ENCODE measurements at places on chromosomes 4 and X.
A peak's percentile ranks its signal among the peaks of the same experiment; 100 is the strongest.

- no peak for DNase-seq
These were observed 398.5 kb downstream of the GPM6A start for GRCh38 chr4:175413561-175413960.

DNA sequence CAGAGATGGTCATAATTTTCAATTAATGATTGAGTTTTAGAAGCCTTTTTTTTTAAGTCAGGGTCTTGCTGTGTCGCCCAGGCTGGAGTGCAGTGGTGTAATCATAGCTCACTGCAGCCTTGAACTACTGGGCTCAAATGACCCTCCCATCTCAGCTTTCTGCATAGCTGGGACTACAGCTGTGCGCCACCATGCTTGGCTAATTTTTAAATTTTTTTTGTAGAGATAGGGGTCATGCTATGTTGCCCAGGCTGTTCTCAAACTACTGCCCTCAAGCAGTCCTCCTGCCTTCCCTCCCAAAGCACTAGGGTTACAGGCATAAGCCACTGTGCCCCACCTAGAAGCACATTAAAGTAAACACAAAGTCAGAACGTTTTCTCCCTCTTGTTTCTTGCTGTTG is 51.7 kb downstream of the HTT-AS start:
- DNase-seq: no peak

GRCh38 chr4:177826973-177827372 is 384.7 kb upstream of the AGA start:
- no peak for DNase-seq

GRCh38 chrX:69318651-69319340 is 153.5 kb upstream of the PJA1 start:
- DNase-seq: no peak

GRCh38 chr4:168805341-168805740 is 204.7 kb downstream of the CBR4 start:
- DNase-seq: no peak

DNA sequence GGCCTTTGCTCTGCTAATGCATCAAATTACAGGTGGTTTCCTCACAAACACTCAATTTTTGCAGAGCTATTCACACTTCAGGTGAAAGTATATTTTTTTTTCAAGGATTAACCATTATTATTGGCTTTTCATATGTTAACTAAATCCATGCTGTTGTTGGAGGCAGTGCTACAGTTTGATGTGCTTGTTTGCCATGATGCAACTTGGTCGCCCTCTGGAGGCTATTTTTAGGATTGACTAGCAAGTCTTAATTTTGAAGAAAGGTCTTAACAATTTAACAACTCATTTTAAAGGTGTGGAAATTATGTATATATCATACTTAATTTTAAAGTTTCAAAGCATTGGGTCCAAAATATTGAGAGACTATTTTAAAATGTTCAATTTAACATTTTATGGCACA is 168.8 kb upstream of the FAM47A start:
- DNase-seq: no peak

DNA sequence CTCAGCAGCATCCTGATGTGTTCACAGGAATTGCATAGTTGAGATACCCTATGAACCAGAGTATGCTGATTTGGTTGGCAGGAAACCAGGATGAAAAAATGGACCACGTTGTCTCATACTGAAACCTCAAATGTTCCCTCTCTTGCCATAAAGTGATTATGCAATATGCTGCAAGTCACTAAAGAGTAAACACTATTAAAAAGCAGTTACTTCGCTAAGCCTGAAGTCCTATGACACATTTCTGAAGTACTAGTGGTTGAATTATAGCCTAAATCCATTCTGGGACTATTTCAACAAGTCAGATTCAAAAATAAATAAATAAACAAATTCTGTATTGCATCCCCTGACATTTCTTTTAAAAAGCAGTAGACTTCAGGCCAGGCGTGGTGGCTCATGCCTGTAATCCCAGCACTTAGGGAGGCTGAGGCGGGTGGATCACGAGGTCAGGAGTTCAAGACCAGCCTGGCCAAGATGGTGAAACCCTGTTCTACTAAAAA is 106.0 kb upstream of the NAP1L5 start:
- peak; percentile 87 for DNase-seq

GRCh38 chr4:35358001-35358584 is 886.2 kb downstream of the ARAP2 start:
- DNase-seq: no peak

DNA sequence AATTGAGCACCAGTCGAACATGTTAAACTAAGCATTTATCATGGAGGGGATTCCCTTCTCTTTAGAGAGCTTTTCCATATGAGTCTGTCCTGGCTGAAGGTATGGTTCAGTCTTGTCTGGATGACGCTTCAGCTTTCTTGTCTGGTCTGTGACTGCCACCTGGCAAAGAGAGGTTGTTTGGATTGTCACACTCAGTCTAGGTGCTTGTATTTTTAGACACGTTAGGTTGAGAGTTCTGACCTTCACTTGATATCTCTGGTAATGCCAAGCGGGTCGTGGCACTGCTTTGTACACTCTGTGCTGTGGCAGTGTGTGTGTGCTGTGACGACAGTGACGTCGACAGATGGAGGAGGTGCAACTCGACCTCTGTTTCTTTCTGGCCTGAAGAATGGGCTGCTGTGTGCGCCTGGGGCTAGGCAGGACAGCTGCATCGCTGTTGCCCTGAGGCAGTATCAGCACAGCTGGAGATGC is 12.6 kb downstream of the NOCT start:
- no peak for DNase-seq

- DNase-seq: no peak
These were observed 82.2 kb upstream of the PCDH18 start for GRCh38 chr4:137614491-137614890.

DNA sequence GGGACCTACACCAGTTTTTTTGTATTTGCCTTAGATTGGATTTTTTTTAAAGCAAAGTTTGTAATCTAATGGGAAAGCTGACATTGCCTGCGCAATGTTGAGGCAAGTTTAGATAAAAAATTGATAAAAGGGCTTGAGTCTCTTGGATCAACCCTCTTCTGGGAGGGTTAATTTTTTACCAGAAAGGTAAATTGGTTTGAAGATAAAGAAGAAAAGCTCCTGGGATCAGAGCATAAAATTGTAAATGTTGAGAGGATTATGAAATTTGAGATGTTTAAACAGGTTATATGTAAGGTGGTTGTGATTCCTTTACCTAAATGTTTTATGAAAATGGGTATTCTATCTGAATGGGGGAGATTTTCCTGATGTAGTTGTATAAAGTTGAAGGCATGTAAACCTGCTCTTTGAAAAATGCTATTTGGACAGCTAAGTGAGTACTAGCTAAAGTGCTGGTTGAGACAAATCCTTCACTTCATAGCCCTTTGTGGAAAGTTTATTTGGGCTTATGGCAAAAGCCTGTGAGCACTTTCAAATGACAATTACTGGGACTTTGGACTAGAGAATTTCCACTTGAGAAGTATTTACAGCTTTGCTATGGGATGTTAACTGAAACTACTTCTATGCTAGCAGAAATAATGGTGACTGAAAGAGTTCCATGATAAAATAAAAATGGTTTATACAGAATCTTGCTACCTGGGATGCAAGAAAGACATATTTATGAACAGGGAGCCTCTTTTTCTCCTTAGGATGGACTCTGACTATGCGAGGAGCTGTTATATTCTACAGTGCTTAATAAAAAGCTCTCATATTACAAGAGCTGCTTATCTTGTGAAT is 56.2 kb downstream of the UGT2B10 start:
- DNase-seq: no peak

GRCh38 chr4:24076811-24077210 is 187.0 kb upstream of the PPARGC1A start:
- DNase-seq: no peak

DNA sequence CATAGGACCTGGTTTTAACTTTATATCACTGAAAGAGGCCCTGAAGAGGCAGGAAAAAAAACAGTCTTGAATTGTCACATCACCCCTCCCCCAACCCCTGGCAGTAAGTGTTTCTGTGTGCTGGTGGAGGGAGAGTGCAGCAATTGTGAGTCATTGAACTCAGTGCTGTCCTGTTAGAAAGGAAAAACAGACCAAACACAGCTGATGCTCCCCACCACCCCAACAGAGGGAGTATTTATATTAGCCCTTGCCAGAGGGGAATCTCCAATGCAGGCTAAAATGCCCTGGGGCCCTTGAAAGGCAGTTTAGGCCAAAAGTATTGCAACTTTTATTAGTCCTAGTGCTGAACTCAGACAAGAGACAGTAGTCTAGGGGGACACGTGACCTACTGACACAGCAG is 197.8 kb upstream of the AGTR2 start:
- no peak for DNase-seq

All from GM04503 (cell line).